ENCODE measurements at places on chromosomes 11 and 22.

- peak overlapping the region; percentile 17 for H3K27ac ChIP-seq
- peaks cover 86% of the 10 kb centered on the region for H3K4me1 ChIP-seq
- peaks cover 59% of the 10 kb centered on the region for H3K36me3 ChIP-seq
- H3K4me3 ChIP-seq, result no peak overlapping the region
- no peak for DNase-seq
Measured at GRCh38 chr11:128701086-128701485, 7.2 kb downstream of the FLI1 start.

DNA sequence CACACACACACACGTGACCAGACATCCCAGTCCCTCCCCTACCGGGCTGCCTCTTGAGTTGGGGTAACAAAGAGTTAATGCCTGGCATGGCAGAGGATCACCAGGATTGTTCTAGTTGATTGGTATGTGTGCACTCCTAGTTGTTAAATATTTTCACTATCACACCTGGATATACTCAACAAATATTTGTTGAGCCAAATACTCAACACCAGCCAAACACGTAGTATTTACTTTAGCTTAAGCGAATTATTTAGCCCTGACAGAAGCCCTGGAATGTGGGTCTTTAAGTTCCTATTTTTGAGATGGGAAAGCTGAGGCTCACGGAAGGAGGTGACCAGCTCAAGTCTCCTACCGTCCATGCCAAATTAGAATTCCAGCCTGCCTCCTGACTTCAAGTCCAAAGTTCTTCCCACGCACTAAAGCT is 10.5 kb downstream of the CD3E start:
- peak overlapping the region; percentile 53 for H3K4me3 ChIP-seq
- H3K36me3 ChIP-seq, result peaks cover 56% of the 10 kb centered on the region
- no peaks in the 10 kb centered on the region for H3K27me3 ChIP-seq

DNA sequence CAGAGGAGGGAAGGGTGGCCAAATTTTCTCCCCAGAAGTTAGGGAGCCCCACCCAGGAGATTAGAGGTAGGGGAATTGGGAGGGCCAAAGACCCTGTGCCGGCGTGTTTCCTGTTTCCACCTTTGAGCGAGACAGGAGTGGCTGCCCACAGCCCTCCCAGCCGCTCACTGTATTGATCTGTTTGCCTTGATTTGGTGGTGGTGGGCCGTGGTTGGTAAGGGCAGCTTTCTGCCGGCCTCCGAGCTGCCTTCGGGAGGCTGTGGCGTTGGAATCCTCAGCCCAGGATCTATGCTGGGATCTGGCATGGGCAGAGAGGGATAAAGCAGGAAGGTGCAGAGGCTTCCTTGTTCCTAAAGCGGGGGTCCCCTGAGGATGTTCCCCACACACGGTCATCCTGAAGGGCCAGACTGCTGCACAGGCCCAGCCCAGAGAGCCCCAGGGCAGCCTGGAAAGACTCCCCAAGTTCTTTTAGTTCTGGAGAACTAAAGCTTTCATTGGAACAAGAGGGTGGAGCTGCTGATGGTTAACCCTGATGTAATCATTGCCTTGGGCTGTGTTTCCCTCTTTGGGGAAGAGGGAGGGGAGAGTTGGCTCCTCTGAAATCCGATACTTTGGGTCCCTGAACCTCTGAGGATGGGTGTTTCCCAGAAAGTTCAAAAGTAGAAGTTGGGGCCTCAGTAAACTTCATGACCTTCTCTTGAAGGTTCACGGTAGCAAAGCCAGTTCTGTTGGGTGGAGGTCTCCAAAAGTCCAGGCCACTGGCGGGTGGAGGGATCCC is 7.2 kb downstream of the FAM83F start:
- no peak overlapping the region for H3K4me3 ChIP-seq
- H3K36me3 ChIP-seq, result no peaks in the 10 kb centered on the region
- no peaks in the 10 kb centered on the region for H3K27me3 ChIP-seq
- no peak overlapping the region for H3K27ac ChIP-seq
- no peaks in the 10 kb centered on the region for H3K4me1 ChIP-seq

GRCh38 chr11:128693416-128693712 is 508 bp upstream of the FLI1 start:
- H3K4me1 ChIP-seq, result peaks cover 39% of the 10 kb centered on the region
- H3K36me3 ChIP-seq, result peaks cover 10% of the 10 kb centered on the region
- peak overlapping the region; percentile 95 for H3K4me3 ChIP-seq
- H3K27me3 ChIP-seq, result peaks cover 14% of the 10 kb centered on the region

DNA sequence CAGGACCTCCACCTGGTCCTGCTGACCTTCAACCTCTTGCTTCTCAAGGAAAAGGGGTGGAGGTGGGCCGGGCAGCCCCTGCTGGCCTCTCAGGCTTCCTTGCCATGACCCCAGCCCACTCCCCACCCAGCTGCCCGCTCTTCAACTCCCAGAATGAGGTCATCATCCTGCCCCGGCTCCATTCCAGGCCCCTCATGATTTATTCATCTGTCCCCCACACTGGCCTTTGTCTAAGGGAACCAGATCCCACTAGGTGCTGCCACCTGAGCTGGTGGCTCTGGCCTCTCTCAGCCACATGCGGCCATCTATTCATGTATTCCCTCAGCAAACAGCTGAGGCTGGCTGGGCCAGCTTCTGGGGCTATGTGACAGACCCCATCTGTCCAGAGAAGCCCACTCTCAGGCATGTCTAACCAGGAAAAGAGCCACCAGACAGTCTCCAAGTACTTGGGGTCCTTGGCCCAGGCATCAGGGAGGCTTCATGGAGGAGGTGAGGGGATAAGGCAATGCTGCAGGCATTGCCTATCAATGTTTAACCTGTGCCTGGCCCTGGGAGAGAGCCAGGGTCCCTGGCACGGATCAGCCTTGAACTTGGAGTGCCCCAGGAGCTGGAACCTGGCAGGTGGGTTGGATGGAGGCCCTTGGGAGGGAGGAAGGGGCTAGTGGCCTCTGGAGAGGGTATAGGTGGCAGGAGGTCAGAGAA is 2.2 kb upstream of the CABP2 start:
- H3K27me3 ChIP-seq, result no peaks in the 10 kb centered on the region
- DNase-seq, result no peak
- no peaks in the 10 kb centered on the region for H3K4me1 ChIP-seq
- H3K36me3 ChIP-seq, result no peaks in the 10 kb centered on the region
- H3K4me3 ChIP-seq, result no peak overlapping the region

DNA sequence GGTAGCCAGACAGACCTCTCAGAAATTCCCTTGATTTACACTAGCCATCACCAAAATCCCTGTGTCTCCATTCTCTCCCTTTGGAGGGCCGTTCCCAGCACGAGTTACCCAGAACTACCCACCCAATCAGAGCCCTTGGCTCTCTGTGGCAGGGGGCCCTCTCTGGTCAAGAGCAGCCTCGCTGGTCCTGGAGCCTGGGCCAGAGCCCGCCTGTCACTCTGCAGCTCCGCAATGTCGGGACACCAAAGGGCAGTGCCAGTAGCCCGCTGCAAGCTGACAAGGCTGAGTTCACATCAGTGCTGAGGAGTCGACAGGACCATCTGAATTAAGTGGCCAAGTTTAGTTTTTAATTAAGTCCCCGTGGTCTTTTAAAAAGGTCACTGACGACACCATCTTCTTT is 241.6 kb downstream of the ST3GAL4 start:
- H3K36me3 ChIP-seq, result no peaks in the 10 kb centered on the region
- peaks cover 24% of the 10 kb centered on the region for H3K27me3 ChIP-seq
- no peaks in the 10 kb centered on the region for H3K4me1 ChIP-seq
- no peak overlapping the region for H3K4me3 ChIP-seq

GRCh38 chr11:1771273-1771672 is 7.5 kb upstream of the CTSD start:
- H3K4me3 ChIP-seq, result no peak overlapping the region
- H3K27ac ChIP-seq, result no peak overlapping the region
- H3K36me3 ChIP-seq, result no peaks in the 10 kb centered on the region
- no peak for DNase-seq
- peaks cover 9% of the 10 kb centered on the region for H3K4me1 ChIP-seq
- peaks cover 5% of the 10 kb centered on the region for H3K27me3 ChIP-seq

GRCh38 chr11:68010090-68011041 is at the start of gene ALDH3B1:
TSS of gene ALDH3B1 (plus strand) at chr11:68010327. CDS start at chr11:68015298, 4,971 bp downstream.
- no peak within 1 kb of the TSS for H3K27ac ChIP-seq
- no peak within 1 kb of the TSS for H3K4me3 ChIP-seq
- DNase-seq, result no peak
- H3K27me3 ChIP-seq, result no peaks in the 10 kb centered on the region
- no peaks in the 10 kb centered on the region for H3K36me3 ChIP-seq

- H3K4me1 ChIP-seq, result no peaks in the 10 kb centered on the region
- no peak for DNase-seq
- no peak overlapping the region for H3K4me3 ChIP-seq
- peaks cover 4% of the 10 kb centered on the region for H3K27me3 ChIP-seq
Measured at GRCh38 chr11:61688365-61689163, 8.4 kb downstream of the DAGLA start.

DNA sequence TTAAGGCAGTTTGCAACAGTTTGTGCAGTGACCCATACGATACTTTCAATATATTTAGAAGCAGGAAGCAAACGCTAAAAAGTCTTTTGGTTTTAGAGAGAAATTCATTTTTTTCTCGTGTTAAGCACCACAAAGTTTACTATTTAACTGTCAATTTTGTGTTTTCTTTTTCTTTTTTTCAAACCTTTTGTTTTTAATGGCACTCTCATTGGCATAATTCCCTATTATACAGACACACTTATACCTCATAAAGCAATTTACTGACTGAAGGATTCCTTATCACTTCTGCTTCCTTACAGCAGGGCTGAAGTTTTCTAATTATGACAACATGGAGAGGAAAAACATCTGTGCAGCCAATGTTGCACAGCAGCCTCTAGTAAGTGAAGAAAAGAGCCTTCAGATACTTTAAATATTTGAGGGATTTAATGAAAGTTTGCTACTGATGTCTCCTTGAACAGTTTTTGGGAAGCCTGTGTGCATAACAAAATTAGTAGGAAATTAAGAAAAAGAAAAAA is 2191.2 kb downstream of the LRRC4C start:
- no peaks in the 10 kb centered on the region for H3K27me3 ChIP-seq
- no peak overlapping the region for H3K27ac ChIP-seq
- no peak for DNase-seq
- H3K36me3 ChIP-seq, result no peaks in the 10 kb centered on the region
- no peaks in the 10 kb centered on the region for H3K4me1 ChIP-seq

GRCh38 chr11:47067401-47067800 is 109.3 kb downstream of the ARFGAP2 start:
- no peak overlapping the region for H3K4me3 ChIP-seq
- no peaks in the 10 kb centered on the region for H3K27me3 ChIP-seq
- H3K27ac ChIP-seq, result no peak overlapping the region
- H3K4me1 ChIP-seq, result peaks cover 2% of the 10 kb centered on the region

GRCh38 chr11:89633135-89633705 is 76.9 kb upstream of the TRIM77 start:
- H3K4me3 ChIP-seq, result no peak overlapping the region
- H3K27me3 ChIP-seq, result no peaks in the 10 kb centered on the region
- H3K4me1 ChIP-seq, result no peaks in the 10 kb centered on the region
- H3K36me3 ChIP-seq, result no peaks in the 10 kb centered on the region
- H3K27ac ChIP-seq, result no peak overlapping the region

GRCh38 chr11:107743191-107743590 is 31.3 kb upstream of the SLN start:
- peaks cover 28% of the 10 kb centered on the region for H3K27me3 ChIP-seq
- H3K36me3 ChIP-seq, result no peaks in the 10 kb centered on the region
- H3K4me1 ChIP-seq, result no peaks in the 10 kb centered on the region
- DNase-seq, result no peak
- H3K27ac ChIP-seq, result no peak overlapping the region

GRCh38 chr11:119320776-119321524 is 4.0 kb upstream of the MCAM start:
- peak overlapping the region; percentile 82 for H3K4me3 ChIP-seq
- H3K27me3 ChIP-seq, result peaks cover 24% of the 10 kb centered on the region
- H3K36me3 ChIP-seq, result no peaks in the 10 kb centered on the region

Measured in activated naive CD8-positive, alpha-beta T cell treated with anti-CD3 and anti-CD28 coated beads for 36 hours (primary cell).